Stimulated activated CD4-positive, alpha-beta T cell treated with anti-CD3 and anti-CD28 coated beads, TNF-alpha, amount 100 ng/mL, for 1 hour (primary cell): ENCODE measurements at places on chromosomes 3 and 15.

- no peak for DNase-seq
These were observed 1.9 kb downstream of the TNIK start for GRCh38 chr3:171458071-171458863.

- DNase-seq: no peak
These were observed 32.1 kb downstream of the FOXP1 start for GRCh38 chr3:71551311-71551919.

- no peak for DNase-seq
These were observed 44.5 kb downstream of the SLC24A1 start for GRCh38 chr15:65666257-65666656.

DNA sequence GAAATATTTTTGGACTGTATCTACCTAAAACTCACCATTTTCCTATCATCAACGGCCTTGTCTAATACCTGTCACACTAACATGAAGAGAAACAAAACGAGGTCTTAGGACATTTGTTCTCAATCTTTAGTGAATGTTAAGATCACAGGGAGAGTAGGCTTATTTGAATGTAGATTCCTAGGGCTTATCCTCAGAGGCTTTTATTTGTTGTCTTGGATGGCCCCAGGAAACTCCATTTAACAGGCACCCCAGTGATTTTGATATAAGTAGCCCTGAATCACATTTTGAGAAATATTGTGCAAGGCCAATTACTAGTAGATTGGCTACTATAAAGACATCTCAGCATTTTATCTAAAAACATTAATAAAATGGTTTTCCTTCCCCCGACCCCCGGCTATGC, 367.4 kb downstream of the GAP43 start:
- DNase-seq: no peak

GRCh38 chr3:35784169-35784568, 144.8 kb downstream of the ARPP21 start:
- no peak for DNase-seq

DNA sequence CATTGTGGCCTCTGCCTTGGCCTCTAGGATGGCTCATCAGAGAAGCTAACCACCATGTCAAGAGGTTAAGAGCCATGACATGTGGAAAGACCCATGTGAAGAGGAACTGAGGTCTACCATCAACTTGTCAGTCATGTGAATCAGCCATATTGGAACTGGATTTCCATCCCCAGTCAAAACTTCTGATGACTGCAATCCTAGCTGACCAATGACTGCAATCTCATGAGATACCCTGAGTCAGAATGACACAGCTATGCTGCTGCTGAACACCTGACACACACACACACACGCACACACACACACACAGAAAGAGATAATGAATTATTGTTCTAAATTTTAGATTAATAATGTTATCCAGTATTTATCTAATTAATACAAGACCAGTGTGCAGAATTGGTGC, 337.5 kb upstream of the LMCD1 start:
- no peak for DNase-seq

GRCh38 chr15:72420576-72420975, 22.5 kb downstream of the TMEM202 start:
- DNase-seq: no peak

- no peak for DNase-seq
These were observed 330.7 kb upstream of the TPM1 start for GRCh38 chr15:62711691-62712454.

DNA sequence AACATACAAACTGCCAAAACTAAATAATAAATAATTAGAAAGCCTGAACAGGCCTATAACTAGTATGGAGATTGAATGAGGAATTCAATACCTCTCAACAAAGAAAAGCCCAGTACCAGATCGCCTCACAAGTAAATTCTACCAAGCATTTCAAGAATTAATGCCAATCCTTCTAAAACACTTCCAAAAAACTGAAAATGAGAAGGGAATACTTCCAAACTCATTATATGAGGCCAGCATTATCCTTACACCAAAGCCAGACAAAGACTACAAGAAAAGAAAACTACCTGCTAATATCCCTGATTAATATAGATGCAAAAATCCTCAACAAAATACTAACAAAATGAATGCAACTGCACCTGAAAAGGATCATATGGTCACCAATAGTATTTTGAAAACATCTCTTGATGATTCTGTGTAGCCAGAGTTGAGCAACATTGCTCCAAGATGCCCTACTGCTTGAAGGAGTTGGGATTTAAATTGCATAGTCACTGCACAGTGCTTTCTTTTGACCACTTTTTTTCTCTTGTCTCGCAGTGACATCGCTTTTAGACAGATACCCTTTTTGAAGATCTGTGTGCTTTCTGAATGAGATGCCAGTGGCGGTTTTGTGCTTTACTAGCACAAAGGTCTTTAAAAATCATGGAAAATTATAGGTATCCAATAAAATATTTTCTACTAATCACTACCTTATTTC, 487.2 kb upstream of the RASGRP1 start:
- no peak for DNase-seq

GRCh38 chr3:97901313-97902248, 70.7 kb downstream of the RIOX2 start:
- no peak for DNase-seq

DNA sequence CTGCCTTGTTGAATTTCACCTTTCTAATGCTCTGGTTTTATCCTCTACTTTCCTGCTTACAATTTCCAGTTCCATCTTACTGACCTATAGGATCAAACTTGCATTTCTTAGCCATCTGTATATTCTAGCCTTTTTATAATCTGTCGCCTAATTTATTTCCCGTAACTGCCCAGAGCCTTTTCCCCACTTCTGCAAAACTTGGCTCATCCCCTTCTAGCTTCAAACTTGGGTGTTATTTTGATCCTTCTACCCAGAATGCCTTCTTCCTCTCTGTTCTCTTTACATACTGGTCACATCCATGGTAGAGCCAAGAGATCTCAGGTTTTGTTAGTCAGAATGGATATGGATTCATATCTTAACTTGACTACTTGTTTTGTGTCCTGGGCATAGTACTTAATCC, 2.6 kb downstream of the SACM1L start:
- DNase-seq: no peak

- no peak for DNase-seq
These were observed 30.8 kb upstream of the EOMES start for GRCh38 chr3:27752926-27753325.

DNA sequence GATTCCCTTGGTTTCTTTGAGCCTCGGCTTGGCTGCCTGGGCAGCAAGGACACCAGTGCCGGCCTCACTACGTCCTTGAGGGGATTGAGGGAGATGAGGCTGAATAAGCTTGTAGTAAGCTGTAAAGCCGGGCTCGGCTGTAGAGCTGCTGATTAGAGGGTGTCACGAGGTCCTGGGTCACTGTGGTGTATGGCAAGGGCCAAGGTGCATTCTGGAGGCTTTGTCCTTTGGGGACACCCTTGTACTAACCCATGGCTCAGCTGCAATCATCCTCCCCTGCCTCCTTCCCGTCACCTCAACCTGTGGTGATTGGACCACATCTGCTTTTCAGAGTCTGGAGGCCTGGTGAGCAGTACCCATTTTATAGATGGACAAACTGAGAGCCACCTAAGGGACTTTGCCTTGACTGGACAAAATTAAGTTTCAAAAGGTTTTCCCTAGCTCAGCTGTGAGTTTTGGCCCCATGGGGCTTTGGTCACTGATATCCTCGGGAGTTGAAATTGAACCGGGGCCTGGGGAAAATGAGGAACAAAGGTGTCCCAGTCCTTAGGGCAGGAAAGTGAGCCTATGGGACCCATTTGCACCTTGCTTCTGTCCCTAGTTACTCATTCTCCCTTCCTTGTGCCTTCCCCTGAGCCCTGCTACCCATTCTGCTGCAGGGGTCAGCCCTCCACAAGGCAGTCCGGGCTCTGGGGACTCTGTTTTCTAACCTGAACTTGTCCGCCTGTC, 2.4 kb downstream of the SLC6A6 start:
- no peak for DNase-seq

GRCh38 chr3:186281176-186281575, 80.9 kb downstream of the DGKG start:
- no peak for DNase-seq

- no peak for DNase-seq
These were observed 53.9 kb downstream of the SMAD3 start for GRCh38 chr15:67119238-67119846.

DNA sequence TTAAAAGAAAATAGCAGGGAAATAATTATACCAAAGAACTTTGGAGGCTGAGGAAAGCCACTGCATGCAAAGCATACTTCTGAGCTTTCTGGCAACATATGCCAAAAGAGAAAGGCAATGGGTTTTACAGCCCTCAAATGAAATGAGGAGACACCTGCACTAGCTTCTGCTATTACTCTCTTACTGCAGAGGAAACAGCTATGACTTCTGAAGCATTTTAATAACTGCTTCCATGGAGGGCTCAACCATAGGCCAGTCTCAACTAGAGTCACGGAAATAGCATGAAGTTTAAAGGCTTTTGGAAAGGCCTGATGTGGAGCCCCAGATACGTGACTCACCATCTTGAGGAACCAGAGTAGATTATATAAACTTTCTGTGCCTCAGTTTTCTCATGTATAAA, 114.8 kb downstream of the OXNAD1 start:
- no peak for DNase-seq

GRCh38 chr3:100927775-100928174, 65.4 kb downstream of the ABI3BP start:
- DNase-seq: no peak

- DNase-seq: no peak
These were observed 149.9 kb downstream of the OR4M2 start for GRCh38 chr15:22229990-22230819.

- no peak for DNase-seq
These were observed 13.3 kb upstream of the LMAN1L start for GRCh38 chr15:74799255-74799855.

GRCh38 chr3:23751212-23751723, 54.5 kb upstream of the UBE2E1 start:
- no peak for DNase-seq

- no peak for DNase-seq
These were observed 112.5 kb upstream of the MLF1 start for GRCh38 chr3:158458464-158458863.

GRCh38 chr3:46542801-46543201, 23.3 kb downstream of the LRRC2 start:
- no peak for DNase-seq

DNA sequence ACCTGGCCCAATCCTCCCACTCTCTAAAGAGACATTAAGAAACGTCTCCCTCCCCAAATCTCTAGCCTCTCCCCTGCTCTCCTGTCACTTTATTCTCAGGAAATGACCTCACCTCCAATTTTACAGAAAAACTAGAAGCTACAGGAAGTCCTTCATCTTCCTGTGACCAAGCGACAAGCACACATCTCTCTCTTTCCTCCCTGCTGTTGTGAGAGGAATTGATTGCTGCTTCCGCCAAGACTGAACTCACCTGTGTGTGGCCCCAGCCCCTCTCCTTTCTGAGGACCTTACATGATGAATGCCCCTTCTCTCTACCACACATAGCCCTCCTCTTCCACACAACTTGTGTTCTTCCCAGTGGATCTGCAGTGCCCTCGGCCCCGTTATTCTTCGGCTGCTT, 18.2 kb downstream of the DNAJB8 start:
- DNase-seq: no peak

DNA sequence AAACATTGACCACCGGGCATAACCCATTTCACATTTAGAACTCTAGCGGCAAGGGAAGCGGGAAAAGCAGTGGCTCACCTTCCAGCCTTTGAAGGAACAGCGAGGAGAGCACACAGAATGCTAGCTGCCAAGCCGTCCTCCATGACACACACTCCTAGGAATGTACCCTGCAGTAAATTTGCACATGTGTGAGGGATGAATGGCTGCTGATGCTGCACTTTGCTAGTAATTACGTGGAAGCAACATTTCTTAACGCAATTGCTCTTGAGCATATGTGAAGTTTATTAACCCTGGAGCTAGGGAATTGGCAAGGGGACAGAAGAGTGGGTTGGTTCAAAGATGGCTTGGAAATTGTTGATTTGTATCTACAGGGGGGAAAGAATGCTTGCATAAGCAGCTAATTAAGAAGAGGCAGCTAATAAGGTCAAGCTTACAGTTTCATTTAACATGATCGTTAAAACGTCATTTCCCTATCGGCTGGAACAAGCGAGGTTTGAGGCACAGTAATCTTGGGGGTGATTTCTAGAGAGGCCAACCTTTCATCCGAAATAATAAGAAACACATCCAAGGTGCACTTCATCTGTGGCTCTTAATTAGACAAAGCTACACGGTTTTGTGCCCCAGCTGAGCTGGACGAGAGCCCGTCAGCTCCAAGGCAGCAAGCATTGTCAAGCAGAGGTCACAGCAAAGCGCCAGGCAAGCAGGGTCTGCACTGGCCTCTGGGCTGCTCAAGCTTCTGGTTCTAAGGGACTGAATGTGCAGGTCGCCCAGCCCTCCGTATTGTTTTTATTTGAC, 123.4 kb downstream of the CHSY1 start:
- DNase-seq: no peak

GRCh38 chr3:111943533-111943932, 35.3 kb upstream of the ABHD10 start:
- DNase-seq: no peak

- no peak for DNase-seq
These were observed 54.9 kb upstream of the CCR2 start for GRCh38 chr3:46298871-46299607.

- no peak for DNase-seq
These were observed 220.9 kb upstream of the CTNNB1 start for GRCh38 chr3:40978442-40978841.

DNA sequence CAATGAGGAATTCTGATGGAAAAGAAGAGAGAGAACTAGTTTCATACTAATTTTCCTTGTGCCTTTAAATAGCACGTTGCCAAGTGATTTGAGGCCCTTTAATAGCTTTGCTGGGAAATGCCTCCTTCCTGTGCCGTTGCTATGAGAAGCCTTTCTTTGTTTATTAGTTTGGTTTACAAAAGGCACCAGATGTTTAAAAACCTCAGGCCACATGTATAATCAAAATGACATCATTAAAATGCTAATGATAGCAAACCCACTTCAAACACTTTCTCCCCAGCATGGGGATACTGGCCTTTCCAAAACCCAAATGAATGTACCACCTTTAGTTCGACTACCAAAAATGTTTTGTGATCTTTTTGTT, 50.0 kb upstream of the TBC1D23 start:
- DNase-seq: no peak

DNA sequence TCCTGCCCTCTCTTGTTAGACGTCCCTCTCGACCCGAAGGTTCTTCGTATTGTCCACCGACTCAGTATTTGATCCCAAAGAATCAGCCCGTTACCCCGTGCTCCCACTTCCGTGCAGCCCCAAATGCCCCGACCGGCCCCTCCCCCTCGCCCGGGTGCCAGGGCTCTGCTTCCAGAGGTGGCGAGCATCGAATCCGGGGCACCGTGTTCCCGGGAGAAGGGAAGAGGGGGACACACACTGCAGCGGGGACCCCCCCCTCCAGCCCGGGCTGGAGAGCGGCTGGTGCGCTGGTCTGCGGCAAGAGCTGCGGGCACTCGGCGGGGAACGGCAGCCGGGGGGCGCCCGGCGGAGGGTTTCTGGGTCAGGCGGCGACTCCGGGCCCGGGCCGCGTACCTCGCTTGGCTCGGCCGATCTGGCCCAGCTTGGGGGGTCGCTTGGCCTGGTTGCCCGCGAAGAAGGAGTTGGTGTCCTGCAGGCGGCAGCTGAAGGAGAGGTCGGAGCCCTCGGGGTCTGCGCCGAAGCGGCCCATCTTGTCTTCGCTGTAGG, 556 bp downstream of the CAMK2N2 start:
- DNase-seq: no peak
